ENCODE measurements at places on chromosomes 1 and 21. TPM values are rescaled to one million over a fixed set of nuclear protein-coding genes. Genes with fewer than 3 reads are reported as not detected.

FOXD2 gene
- not detected for total RNA-seq

TRPM2 gene
- total RNA-seq: not detected

C1QC gene
- not detected for total RNA-seq

PLA2G5 gene
- 6.5 TPM for total RNA-seq

FCGR3A gene
- not detected for total RNA-seq

CLCNKA gene
- total RNA-seq: not detected

FCRL1 gene
- total RNA-seq: not detected

VASH2 gene
- total RNA-seq: 0.54 TPM

LRP8 gene
- 6.2 TPM for total RNA-seq

CYP4A11 gene
- not detected for total RNA-seq

FCN3 gene
- 0.29 TPM for total RNA-seq

PDZK1 gene
- 0.10 TPM for total RNA-seq

ERICH3 gene
- not detected for total RNA-seq

CHODL gene
- total RNA-seq: not detected

LHX8 gene
- total RNA-seq: not detected

C1orf21 gene
- 17.6 TPM for total RNA-seq

PCP4 gene
- total RNA-seq: not detected

GJB4 gene
- total RNA-seq: not detected

SLFNL1 gene
- total RNA-seq: 0.15 TPM

IFI6 gene
- 52.5 TPM for total RNA-seq

ACTL8 gene
- not detected for total RNA-seq

LYPD8 gene
- total RNA-seq: not detected

RO60 gene
- total RNA-seq: 55.3 TPM

RAB7B gene
- 5.2 TPM for total RNA-seq

EFCAB14 gene
- total RNA-seq: 58.8 TPM

PRAMEF18 gene
- total RNA-seq: not detected

OLFML2B gene
- 44.1 TPM for total RNA-seq
